ENCODE measurements at places on chromosomes 4 and X.
A peak's percentile ranks its signal among the peaks of the same experiment; 100 is the strongest.

DNA sequence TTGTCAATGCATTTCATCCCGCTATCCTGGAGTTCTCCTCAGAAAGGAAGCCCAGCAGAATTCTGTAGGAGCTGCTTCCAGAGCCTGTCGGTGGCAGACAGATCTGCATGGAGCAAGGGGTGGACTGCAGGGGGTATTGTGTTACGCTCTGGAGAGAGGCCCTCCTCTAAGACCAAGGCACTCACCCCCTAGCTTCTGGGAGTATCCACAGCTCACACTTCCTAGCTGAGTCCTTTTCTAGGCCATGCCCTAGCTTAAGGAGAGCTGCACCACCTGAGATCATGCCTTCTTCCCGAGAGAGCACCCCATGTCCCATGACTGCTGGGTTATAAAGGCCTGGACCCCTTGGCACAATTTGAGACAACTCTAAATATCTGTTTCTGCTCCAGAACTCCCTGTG, 39.1 kb downstream of the MTNR1A start:
- no peak for DNase-seq

- DNase-seq: no peak
These were observed 172.3 kb downstream of the SHROOM3 start for GRCh38 chr4:76607266-76607799.

DNA sequence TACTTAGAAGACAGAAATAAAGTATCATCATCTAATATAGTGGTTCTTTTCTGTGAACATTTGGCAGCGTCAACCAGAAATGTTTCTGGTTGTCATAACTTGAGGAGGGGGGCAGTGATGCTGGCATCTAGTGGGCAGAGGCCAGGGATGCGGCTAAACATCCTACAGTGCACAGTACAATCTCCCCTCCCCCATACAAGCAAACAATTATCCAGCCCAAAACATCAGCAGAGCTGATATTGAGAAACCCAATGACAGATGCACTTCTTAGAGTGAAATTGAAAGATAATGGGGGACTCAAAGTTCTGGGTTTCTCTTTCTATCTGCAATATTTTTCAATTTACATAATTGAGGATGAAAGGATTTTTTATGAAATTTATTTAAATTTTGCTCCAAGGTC, 1.9 kb upstream of the EIF1AX start:
- DNase-seq: no peak

DNA sequence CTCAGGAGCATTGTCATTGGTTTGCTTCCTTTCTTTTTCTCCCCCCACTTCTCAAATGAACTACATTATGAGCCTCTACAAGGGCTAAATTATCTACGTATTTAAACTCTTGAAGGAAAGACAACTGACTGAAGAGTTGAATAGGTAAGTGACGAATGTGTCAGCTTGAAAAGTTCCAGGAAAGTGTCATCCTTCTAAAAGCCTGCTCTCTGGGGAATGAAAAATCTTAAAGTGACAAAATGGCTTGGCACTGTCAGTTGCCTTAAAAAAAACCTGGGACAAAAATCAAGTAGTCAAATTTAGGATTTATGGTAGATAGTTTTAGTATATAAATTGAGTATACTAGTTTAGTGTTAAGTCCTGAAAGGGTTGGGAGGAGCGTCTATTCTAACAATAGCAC, 173.9 kb upstream of the NDP start:
- DNase-seq: no peak

GRCh38 chr4:43776371-43776770, 672.2 kb downstream of the KCTD8 start:
- DNase-seq: no peak

GRCh38 chrX:45368705-45369104, 168.0 kb upstream of the DIPK2B start:
- DNase-seq: no peak

- DNase-seq: no peak
These were observed 7.9 kb downstream of the CXCL6 start for GRCh38 chr4:73844345-73844744.

GRCh38 chrX:130915302-130915701, 12.3 kb upstream of the ENOX2 start:
- DNase-seq: no peak

DNA sequence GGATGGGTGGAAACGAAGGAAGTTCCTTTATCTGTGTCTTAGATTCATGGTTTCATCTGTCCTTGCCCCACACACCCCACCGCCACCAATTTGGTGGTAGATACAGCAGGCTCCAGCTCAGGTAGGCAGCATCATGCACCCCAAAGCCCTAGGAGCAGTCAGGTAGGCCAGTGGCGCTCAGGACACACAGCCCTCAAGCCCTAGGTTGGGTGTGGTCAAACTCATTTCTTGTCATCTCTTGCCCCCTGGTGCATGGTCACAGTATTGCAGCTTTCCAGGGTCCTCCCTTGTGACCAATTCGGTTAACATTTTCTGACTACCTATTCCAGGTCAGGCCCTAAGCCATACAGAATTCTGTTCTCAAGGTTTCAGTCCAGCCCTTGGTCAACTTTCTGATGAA, 14.5 kb upstream of the PRRG3 start:
- peak; percentile 33 for DNase-seq

- no peak for DNase-seq
These were observed 120.4 kb upstream of the STS start for GRCh38 chrX:7027071-7027470.

GRCh38 chrX:150848914-150849365, 49.5 kb downstream of the CD99L2 start:
- no peak for DNase-seq

DNA sequence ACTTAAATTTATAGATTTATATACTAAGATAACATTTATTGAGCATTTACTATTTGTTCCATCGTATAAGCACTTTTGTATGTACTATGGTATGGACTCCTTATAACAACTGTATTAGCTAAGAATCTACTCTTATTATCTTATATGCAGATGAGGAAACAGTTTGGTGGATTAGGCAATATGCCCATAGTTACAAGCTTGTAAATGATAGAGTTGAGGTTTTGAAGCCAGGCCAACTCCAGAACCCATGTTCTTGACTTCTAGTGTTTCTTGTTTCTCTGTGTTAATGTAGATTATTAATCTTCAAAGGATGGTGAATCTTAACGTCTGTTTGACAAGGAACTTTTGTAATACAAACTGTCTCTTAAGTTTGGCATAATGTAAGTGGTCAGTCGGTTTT, 71.3 kb downstream of the STIM2 start:
- no peak for DNase-seq

DNA sequence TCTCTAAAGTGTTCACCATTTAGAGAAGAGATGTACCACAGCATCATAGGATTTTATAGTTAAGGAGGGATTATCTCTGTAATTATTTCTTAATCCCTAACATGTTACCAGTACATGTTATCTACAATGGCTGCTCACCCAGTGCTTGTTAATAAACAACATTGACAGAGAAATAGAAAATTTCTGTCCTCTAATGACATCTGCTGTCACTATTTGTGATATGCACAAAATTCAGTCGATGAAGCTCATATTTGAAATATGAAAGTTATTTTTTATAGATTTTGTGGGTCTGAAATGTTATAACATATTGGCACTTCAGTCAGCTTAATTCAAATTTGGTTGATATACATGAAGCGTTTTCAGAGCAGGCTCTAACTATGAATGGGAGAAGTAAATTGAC, 48.8 kb upstream of the GRXCR1 start:
- DNase-seq: no peak

- no peak for DNase-seq
These were observed 236.4 kb downstream of the DHRSX start for GRCh38 chrX:2264179-2265030.

DNA sequence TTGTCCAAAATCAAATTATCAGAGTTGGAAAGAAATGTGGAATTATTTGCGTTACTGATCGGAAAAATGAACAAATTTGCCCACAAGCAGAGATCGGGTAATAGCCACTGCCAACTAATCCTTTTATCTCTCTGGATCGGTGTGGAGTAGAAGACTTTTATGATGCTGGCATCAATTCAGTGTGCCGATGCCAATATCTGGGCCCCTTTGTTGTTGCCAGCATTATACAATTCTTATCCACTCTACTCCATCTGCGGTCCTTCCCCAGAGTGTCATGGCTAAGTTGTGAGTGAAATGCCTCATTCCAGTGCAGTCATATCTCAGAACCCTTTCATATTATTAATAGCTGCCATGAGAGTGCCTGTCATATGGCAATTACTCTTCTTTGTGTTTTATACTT, 660.2 kb downstream of the ADGRL3 start:
- DNase-seq: no peak

- DNase-seq: no peak
These were observed 10.6 kb upstream of the FAT1 start for GRCh38 chr4:186734251-186734650.
